Activated T-cell treated with anti-CD3 and anti-CD28 coated beads for 4 hours (primary cell): ENCODE measurements at places on chromosomes 1 and 21.

GRCh38 chr1:176374967-176375569 is 87.9 kb upstream of the PAPPA2 start:
- DNase-seq, result peak; percentile 28

GRCh38 chr1:245742896-245743295 is 588.1 kb downstream of the KIF26B start:
- DNase-seq, result no peak

DNA sequence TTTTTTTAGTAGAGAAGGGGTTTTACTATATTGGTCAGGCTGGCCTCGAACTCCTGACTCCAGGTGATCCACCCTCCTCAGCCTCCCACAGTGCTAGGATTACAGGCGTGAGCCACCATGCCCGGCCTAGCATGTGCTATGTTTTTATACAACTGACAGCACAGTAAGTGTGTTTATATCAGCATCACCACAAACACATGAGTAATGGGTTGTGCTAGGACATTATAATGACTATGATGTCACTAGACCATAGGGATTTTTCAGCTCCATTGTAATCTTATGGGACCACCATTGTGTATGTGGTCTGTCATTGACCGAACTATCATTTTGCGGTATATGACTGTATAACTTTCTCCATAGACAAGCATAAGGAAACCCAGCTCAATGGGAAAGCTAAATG is 6.3 kb downstream of the LEFTY2 start:
- no peak for DNase-seq

- no peak for DNase-seq
Observed at GRCh38 chr1:41366455-41367287, 5.4 kb downstream of the FOXO6 start.

DNA sequence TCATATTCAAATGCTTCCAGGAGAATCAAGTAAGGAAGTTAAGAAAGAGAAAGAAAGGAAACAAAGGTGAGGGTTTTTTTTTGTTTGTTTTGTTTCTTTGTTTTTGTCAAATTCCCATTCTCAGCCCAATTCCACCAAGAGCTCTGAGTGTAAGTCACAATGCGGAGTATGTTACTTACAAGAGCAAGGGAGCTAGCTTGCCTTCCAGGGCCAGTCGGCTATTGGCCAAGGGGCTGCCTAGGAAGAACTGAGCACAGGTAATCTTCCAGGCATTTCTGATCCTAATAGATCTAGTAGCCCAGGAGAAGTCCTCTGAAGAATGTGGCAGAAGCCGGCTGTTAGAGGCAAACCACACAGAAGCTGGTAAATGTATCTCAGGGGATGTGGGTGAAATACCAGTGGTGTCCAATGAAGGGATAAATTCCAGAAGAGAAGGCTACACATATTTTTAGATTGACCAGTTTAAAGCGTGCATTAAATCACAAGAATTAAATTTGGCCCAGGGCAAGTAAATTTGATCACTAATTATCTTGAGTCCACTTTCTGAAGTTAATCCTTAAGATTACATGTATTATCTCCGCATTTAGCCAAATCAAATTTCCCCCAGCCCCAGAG is 239.6 kb upstream of the ADAMTS5 start:
- DNase-seq, result no peak

GRCh38 chr1:72011721-72012120 is 270.6 kb downstream of the NEGR1 start:
- no peak for DNase-seq

GRCh38 chr1:156096640-156097391 is 14.6 kb upstream of the MEX3A start:
- peak; percentile 79 for DNase-seq

- DNase-seq, result no peak
Observed at GRCh38 chr1:151309811-151310323, 17.3 kb downstream of the PI4KB start.

- DNase-seq, result no peak
Observed at GRCh38 chr1:115557715-115558114, 84.1 kb upstream of the VANGL1 start.

DNA sequence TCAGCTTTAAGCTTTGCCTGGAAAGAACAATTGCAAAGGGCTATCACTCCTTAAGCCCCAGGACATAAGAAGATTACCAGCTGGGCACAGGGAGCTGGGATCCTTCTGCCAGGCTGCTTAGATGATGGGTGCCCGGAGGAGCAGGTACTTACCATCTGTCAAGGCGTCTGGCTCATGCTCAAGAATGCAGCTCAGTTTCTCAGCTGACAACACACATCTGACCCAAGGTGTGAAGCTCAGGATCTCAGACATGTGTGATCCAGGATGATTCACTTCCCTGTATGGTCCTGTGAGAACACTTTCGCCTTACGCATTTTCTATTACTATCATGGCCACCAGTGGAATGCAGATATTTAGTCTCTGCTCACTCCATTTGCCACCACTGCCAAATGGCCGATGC is 14.7 kb upstream of the DISC1 start:
- no peak for DNase-seq

GRCh38 chr1:223716302-223716862 is 4.0 kb downstream of the CAPN2 start:
- DNase-seq, result no peak

GRCh38 chr1:15296585-15297321 is 49.7 kb downstream of the FHAD1 start:
- DNase-seq, result no peak

DNA sequence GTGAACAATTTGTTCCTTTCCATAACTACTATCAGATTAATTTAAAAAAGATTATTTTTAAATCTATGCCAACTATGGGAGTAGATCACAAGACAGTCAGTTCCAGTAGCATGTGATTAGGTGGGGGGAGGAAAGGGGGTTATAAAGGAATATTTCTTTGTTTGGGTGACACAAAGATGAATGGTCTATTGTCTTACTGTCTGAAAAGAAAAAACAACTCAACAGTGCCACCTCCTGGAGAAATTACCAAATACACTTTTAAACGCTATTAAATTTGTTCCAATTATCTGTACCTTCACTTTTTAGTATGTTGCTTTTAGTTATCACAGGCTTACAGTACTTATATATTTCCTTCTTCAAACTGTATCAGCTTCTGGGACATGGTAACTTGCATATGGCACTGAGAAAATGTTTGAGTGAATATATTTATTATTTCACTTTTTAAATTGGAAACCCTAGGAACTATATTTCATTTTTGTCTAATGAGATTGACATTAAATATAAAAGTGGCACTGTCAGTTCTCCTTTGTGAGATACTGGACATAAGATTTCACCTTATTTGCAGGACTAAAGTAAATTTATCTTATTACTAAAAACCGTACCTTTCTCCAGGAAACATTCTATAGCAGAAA is 1.7 kb upstream of the SORT1 start:
- peak; percentile 14 for DNase-seq

DNA sequence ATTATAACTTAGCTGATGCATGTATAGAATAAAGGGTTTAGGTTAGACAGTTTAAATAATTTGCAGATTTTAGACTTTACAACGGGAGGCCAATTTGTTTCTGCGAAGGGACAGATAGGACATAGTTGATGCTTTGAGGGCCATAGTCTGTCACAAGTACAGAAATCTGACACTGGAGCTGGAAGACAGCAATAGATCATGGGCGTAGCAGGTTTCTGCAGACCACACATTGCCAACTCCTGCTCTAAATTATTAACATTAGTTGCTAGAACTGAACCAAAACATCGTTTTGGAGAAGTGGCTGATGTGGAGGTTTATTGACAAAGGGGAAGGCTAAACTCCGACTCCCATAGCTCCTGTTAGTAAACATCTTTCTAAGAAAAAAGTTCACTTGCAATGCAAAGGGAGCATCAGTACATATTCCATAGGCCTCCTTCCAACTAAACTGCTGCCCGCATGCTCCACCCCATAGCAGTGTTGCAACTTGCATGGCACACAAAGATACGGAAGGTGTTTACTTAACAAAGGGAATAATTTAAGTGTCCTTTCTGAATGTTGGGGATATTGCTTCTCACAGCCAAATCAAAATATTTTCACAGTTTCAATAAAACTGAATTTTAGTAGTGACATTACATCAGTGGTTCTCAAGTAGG is 862.0 kb upstream of the CXADR start:
- no peak for DNase-seq
